Stimulated activated effector memory CD8-positive, alpha-beta T cell treated with anti-CD3 and anti-CD28 coated beads, Interleukin-12 subunit alpha, Interleukin-12 subunit beta, amount 100 ng/mL, for 72 hours (primary cell): ENCODE measurements at places on chromosomes 12 and 14.
A peak's percentile ranks its signal among the peaks of the same experiment; 100 is the strongest.

- DNase-seq, result no peak
Measured at GRCh38 chr14:90426031-90426540, 29.3 kb downstream of the CALM1 start.

DNA sequence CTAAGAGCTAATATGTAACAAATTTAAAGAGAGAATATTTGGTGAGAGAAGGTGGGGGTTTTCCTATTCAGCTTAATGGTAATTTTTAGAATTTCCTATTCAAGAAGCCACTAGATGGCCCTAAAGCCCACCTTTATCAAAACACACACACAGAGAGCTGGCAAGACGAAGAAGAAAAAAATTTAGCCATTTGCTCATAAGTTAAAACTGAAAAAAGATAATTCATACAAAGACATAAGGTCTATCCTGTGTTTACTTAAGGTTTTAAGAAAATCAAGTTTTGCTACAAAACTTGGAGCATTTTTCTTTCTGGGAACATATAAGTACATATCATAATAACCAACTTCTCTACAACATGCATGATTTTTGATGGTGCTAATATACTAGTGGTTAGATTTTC lies 46.8 kb upstream of the PCED1B start:
- DNase-seq, result no peak

- DNase-seq, result no peak
Measured at GRCh38 chr14:84543859-84544258, 986.1 kb upstream of the FLRT2 start.

DNA sequence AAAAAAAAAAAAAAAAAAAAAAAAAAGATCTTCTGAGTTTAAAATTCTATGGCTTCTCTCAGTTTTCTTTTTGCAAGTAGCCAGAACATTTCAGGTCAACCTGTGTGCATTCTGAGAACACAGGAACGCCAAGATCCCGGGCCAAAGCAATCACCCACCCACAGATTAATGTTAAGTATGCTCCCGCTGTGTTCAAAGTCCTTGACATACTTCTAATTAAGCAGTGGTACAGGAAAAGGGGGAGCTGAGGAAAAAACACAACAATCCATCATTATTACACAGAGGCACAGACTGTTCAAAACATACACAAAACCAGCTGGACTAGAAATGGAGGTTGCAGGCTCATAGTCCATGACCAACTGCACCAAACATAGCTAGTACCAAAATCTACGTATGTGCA lies 2.8 kb downstream of the FBXO21 start:
- DNase-seq, result no peak

GRCh38 chr14:68665131-68665530 lies 127.7 kb downstream of the ZFP36L1 start:
- no peak for DNase-seq

- DNase-seq, result no peak
Measured at GRCh38 chr14:75489480-75489837, 32.8 kb upstream of the BATF start.

DNA sequence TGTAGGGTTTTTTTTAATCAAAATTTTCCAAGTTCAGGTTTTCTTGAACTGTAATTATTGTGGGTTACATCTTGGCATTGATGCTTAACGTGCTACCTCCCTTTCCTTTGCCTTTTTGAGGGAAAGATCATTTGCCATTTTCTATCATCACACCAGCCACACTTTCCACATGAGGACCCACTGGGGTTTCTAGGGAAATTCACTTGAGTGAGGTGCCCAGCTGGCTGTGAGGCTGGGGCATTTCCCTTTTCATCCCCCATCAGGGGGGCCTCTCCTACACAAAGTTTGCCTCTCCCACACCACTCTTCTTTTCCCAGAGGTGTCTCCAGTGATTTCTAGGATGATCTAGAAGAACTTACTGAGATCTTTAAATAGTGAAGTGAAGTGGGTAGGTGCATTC lies 335.7 kb downstream of the BMP4 start:
- no peak for DNase-seq

GRCh38 chr14:76456200-76456599 lies 80.3 kb downstream of the ESRRB start:
- peak; percentile 59 for DNase-seq

DNA sequence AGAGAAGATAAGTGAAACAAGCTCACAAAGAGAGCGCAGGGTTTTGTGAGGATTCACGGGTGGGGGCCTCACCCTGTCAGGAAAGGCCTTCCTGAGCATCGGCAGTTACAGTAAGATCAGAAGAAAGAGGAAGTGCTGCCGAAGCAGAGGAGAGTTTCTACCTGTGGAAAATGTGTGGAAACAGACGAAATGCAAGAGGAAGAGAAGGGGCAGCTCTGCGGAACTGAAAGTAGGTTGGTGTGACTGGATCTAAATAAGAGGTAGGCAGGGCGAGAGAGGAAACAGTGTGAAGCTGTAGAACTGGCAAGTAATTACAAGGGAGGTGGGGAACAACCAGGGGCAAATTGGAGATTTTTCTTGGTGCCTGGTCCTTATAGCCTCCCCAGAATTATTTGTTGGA lies 2.6 kb downstream of the GPR68 start:
- no peak for DNase-seq

GRCh38 chr14:33569821-33570687 lies 380.8 kb downstream of the EGLN3 start:
- DNase-seq, result no peak

DNA sequence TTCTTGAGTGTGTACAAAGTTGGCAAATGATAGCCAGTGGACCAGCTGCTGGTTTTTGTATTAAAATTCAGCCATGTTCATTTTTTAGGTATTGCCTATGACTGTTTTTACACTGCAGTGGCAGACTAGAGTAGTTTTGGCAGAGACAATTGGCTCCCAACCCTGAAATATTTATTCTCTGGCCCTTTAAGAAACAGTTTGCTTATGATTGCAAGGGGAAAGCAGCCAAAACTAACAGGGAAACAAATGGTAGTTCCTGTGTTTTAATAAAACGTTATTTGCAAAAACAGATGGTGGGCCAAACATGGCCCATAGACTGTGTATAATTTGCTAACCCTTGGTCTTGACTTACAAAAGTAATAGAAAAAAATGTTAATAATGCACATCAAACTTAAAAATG lies 110.2 kb downstream of the ALX1 start:
- DNase-seq, result no peak

DNA sequence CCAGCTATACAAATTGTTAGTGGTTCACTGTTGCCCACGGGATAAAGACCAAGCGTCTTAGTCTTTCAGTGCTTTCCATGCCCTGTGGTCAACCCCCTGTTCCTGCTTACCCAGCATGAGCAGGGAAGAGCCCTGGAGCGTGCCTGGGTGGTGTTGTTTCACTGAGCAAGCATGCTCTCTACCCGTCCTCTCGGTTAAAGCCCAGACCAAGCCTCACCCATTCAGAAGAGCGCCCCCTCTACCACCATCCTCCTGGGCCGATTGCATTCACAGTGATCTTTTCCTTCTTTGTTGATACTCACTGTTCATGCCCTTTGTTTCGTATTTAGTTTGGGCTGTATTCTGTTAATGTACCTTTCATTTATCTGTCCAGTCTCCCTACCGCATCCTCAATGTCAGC lies 25.1 kb downstream of the DYRK4 start:
- DNase-seq, result no peak

GRCh38 chr14:76138758-76139723 lies 12.7 kb upstream of the GPATCH2L start:
- no peak for DNase-seq

DNA sequence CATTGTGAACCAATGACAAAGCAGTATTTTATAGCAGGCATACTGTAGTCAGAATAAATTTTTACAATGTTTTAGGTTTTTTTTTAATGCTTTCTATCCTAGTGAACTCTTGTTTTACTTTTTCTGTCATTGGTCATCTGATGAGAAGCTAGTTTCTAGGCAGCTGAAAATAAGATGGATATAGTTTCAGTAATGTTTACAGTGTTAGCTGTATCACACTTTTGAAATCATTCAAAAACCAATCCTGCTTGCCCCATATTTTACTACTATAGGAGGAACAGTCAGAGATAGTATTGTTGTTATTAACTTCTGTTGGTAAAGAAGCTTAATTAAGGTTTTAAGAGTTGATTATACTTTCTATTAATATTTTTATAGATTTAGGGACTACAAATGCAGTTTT lies 24.5 kb downstream of the USP15 start:
- DNase-seq, result no peak

DNA sequence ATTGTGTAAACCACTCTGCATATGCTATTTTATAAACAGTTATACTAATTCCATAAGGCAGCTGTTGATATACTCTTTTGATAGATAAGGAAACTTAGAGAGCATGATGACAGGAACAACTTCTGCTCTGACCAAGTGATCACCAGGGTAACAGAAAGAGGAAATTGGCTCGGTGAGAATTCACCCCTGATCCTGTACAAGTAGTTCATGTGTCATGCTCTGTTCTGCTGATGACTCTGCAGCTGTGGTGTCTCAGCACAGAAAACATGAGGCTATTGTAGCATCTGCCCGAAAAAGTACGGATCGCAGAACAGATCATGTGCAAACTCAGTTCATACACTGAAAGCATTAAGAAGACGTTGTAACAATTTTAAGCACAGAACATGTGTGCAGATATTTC lies 345.0 kb downstream of the LRIG3 start:
- no peak for DNase-seq

GRCh38 chr12:62841846-62842245 lies 93.1 kb downstream of the PPM1H start:
- DNase-seq, result no peak

- DNase-seq, result no peak
Measured at GRCh38 chr12:64660237-64661018, 50.1 kb downstream of the RASSF3 start.

DNA sequence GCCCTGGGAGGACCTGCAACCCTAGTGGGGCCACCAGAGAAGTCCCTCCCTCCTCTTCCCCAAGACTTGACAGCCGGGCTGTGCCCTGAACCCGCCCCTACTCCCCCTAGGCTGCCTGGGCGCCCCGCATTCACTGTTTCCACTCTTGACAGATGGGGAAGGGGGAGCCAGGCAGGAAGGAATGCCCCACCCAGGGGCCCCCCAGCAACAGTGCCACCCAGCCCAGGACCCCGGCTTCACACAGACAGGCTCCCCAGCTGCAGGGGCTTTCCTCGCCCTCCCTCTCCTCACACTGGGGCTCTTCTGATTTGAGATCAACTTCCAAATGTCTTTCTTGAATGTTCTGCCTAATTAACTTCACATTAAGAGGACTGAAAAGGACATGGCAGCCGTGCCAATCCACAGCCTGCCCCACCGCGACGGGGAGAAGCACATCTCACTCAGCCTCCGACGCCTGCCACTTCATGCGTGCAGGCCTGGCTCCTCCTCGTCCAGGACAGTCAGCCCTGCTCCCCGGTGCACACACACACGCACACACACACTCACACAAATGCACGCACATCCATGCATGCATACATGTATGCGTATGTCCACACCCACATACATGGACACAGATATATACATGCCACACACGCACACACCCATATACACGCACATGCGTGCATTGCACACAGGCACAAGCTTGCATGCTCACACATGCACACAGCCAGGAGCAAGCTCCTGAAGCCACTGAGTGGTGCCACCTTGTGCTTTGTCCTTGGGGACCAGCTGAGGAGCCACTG lies 19.6 kb upstream of the C14orf180 start:
- DNase-seq, result no peak

DNA sequence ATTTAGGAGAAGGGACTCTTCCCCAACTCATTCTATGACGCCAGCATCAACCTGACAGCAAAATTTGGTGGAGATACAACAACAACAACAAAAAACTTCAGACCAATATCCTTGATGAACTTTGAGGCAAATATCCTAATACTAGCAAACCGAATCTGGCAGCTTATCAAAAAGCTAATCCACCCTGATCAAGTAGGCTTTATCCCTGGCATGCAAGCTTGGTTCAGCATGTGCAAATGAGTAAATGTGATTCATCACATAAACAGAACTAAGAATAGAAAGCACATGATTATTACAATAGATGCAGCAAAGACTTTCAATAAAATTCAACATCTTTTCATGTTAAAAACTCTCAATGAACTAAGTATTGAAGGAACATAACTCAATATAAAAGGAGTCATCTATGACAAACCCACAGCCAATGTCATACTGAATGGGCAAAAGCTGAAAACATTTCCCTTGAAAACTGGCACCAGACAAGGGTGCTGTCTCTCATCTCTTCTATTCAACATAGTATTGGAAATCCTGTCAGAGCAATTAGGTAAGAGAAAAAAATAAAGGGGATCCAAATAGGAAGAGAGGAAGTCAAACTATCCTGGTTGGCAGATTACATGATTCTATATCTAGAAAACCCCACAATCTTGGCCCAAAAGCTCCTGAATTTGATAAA lies 233.3 kb downstream of the CCDC59 start:
- DNase-seq, result no peak

GRCh38 chr12:95517246-95517645 lies 34.0 kb downstream of the USP44 start:
- no peak for DNase-seq

GRCh38 chr14:34374998-34375740 lies 86.9 kb downstream of the SPTSSA start:
- DNase-seq, result no peak

GRCh38 chr12:124720681-124721500 lies 142.8 kb downstream of the SCARB1 start:
- DNase-seq, result no peak

GRCh38 chr14:47949006-47949405 lies 273.6 kb upstream of the MDGA2 start:
- DNase-seq, result no peak

GRCh38 chr12:101878243-101878821 lies 952 bp downstream of the DRAM1 start:
- DNase-seq, result no peak

- no peak for DNase-seq
Measured at GRCh38 chr14:57031474-57031873, 221.2 kb upstream of the OTX2 start.

- no peak for DNase-seq
Measured at GRCh38 chr12:64800640-64801039, 23.8 kb upstream of the TBC1D30 start.

DNA sequence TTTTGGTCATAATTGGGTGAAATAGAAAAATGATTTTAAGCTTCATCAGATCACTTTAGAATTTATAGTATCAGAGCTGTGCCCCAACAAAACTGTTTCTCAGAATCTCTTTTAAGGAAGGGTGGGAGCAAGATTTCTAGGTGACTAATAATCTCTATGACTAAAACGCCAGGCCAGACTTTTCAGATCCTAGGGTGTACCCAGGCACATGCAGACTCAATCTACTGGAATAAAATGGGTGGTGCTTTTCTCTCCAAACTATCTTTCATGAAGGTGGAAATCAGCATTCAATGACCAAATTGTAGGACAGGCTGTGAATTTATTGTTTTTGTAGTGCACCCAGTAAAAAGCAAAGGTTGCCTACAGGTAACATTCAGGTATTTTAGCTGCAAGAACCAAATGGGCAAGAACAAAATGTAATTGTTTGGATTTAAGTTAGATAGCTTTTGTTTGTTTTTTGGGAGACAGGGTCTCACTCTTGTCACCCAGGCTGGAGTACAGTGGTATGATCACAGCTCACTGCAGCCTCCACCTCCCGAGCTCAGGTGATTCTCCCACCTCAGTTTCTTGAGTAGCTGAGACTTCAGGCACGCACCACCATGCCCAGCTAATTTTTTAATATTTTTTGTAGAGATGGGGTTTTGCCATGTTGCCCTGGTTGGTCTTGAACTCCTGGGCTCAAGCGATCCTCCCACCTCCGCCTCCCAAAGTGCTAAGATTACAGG lies 49.5 kb downstream of the PPP2R5C start:
- no peak for DNase-seq

- no peak for DNase-seq
Measured at GRCh38 chr12:45850302-45850701, 120.8 kb downstream of the ARID2 start.

- no peak for DNase-seq
Measured at GRCh38 chr14:22658946-22659345, 14.8 kb upstream of the OR6J1 start.
